ENCODE measurements at places on chromosomes 2 and 18.

DNA sequence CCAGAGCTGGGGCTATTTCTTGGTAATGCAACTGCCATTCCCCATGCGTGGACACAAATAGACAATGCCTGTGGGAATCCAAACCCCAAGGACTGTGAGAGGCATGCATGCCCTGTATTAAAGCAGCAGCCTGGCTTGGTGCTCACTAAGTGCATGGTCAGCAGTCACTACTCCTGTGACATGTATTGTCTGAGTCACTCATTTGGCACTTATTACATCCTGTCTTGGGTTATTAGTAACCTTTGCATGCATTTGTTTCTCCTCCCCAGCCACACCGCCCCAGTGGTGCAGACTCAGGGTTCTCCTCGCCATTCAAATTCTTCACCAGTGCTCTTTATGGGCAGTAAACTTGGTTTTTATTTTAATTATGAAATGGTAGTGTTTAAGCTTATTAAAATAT lies 30.2 kb downstream of the PRKCE start:
- DNase-seq = no peak

- no peak for DNase-seq
Observed at GRCh38 chr18:45712061-45712460, 11.9 kb upstream of the SLC14A1 start.

GRCh38 chr2:218925434-218925833 lies 34.0 kb upstream of the CDK5R2 start:
- DNase-seq = no peak

GRCh38 chr2:232526372-232526941 lies 497 bp downstream of the CHRND start:
- no peak for DNase-seq

GRCh38 chr18:34738175-34738894 lies 28.2 kb downstream of the DTNA start:
- DNase-seq = no peak

GRCh38 chr2:198004173-198004572 lies 199.8 kb downstream of the PLCL1 start:
- DNase-seq = no peak

- no peak for DNase-seq
Observed at GRCh38 chr2:84697895-84698294, 181.6 kb downstream of the DNAH6 start.

DNA sequence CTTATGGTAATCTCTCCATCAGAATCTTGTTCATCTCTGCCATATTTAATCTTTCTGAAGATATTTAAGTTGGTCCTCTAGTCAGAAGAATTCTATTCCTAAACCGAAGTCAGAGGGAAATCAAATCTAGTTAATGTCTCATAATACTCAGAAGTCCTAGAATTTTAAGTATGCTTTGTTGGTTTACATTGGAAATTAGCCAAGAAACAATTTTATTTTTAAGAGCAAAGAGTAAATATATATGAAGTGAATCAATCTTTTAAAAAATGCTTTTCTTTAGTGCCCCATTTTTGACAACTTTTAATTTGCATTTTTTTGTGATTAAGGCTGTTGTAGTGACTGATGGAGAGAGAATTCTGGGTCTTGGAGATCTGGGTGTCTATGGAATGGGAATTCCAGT lies 38.1 kb downstream of the ME2 start:
- no peak for DNase-seq

DNA sequence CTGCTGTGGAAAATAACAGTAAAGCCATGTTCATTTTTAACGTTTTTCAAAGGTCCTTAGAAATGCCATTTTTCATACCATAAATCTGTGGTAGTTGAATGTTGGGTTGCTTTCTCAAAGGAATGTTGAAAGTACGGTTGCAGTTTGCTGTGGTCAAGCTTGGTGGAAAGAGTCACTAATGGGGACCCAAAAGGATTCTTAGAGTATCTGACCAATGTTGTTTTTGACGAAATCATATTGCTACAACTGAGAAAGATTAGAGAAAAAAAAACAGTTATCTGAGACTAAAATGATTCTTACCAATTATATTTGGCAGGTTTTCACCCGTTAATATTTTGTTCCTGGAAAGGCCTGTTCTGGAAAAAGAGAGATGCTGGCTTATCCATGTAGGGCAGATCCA lies 439.5 kb upstream of the ETAA1 start:
- no peak for DNase-seq

DNA sequence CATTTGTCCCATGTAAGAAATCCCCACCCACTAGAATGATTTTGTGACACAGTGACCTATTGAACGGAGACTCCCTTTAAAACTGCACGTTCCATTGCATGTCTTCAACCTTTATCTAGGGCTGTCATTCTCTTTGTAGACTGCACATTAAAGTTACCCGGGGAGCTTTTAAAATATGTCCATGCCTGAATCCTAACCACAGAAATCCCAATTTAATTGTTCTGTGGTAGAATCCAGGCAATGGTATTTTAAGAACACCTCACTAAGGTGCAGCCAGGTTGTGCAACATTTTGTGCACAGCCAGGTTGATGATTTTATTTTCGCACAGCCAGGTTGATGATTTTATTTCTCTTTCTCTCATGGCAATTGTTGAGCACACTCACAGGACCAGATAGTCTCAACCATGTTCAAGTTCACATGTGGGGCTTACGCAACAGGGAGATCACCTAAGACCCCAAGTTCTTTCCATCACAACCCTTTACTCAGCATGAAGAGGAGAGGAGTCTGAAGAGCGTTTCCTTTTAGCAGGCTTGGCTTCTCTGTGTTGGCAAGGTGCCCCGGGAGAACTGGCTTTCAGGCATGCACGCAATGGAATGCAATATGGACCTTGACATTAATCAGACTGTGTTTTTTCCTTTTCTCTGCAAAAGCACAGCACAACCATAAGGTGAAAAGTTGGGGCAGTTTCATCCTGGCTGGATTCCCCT lies 467.3 kb upstream of the ETAA1 start:
- no peak for DNase-seq

- no peak for DNase-seq
Observed at GRCh38 chr18:75775121-75775520, 347.6 kb upstream of the SMIM21 start.

- DNase-seq = no peak
Observed at GRCh38 chr18:42264497-42264896, 309.5 kb downstream of the PIK3C3 start.

DNA sequence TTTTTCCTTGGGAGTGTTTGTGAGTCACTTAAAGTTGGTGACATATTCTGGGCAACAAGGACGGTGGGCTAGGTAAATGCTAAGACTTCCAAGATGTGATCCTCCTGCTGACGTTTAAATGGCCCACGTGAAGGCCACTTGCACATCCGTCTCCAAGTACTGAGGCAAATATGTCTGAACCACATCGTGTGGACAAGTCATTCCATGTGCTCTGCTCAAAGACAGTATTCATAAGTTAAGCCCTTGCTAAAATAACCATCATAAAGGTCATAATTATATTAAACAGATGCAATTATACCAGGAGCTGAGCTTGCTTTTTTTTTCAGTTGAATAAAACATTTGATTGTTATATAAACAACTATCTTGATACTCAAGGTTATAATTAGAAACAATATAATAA lies 44.8 kb downstream of the SPP2 start:
- peak; percentile 43 for DNase-seq

DNA sequence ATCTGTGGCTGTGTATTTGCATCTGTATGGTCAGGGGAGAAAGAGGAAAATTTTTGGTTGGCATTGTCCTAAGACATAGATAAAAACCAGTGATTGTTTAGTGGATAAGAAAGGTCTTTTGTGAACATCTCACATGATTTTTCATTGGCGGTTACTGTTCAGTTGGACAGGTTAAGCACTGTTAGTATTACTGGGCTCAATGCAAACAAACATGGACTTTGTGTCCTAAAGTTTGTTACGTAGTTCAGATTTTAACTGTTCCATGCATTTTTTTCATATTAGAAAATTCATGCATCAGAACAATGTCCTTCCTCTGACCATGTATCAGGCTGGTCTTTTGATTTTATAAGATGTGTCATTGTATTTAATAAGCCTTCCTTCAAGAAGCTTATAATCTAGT lies 368.0 kb downstream of the MEIS1 start:
- DNase-seq = no peak

DNA sequence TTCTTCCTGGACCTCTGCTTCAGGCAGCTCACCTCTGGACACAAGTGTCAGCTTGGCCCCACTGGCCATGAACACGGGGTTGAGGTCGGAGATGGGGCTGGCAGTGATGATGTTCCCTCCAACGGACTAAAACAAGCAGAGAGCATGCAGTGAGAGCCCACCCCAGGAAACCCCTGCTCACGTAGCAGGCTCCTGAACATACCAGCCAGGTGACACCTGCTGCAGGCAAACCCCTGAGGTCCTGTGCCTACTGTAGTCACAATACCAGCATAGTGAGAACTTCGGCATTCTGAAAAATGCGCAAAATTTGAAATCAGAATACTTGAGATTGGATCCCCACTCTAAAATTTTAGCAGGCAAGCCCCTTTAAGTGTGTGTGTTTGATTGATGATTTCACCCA lies 32.9 kb downstream of the XDH start:
- no peak for DNase-seq

DNA sequence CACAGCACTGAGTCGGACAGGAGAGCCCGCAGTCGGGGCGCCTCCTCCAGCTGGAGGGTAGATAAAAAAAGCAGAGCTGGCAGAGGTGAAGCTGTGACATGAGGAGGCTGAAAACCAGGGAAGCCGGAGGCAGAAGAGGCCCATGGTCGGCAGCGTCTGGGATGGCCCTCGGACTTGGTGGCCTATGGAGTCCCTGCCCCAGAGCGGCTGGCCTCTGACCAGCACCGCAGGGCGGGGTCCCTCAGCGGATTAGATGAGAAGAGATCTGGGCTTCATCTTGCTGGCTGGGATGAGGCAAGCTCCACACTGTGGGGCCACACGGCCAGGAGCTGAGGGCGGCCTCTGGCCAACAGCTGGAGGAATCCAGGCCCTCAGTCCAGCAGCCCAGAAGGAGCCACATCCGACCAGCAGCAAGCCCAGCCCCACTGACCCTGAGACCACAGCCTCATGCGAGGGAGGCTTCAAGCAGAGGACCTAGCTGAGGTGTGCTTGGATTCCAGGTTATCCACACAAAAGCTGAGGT lies 174.1 kb downstream of the EIPR1 start:
- DNase-seq = no peak

GRCh38 chr2:71858071-71858470 lies 289.6 kb downstream of the CYP26B1 start:
- DNase-seq = no peak

DNA sequence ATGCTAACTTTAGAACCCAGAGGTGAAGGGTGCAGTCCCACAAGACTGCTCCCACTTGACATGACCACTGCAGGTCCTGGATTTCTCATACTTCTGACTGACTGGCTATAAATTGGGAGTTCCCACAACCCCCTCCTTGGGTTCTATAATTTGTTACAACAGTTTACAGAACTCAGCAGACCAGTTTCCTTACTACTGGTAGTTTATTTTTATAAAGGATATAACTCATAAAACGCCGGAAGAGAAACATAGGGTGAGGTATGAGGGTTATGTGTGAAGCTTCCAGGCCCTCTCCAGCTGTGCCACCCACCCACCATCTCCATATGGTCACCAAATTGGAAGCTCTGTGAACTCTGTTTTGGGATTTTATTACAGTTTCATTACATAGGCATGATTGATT lies 839.6 kb downstream of the TSN start:
- DNase-seq = no peak

DNA sequence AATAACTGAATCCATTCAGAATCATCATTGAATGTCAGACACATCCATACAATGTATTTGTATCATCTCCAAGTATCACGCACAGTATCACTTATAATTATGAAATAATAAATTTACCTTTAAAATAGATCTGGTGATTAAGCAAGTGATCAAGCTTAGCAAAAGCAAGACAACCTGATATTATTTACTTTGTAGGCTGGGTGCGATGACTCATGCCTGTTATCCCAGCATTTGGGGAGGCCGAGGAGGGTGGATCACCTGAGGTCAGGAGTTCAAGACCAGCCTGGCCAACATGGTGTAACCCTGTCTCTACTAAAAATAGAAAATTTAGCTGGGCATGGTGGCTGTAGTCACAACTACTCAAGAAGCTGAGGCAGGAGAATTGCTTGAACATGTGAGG lies 421.0 kb upstream of the NETO1 start:
- no peak for DNase-seq

DNA sequence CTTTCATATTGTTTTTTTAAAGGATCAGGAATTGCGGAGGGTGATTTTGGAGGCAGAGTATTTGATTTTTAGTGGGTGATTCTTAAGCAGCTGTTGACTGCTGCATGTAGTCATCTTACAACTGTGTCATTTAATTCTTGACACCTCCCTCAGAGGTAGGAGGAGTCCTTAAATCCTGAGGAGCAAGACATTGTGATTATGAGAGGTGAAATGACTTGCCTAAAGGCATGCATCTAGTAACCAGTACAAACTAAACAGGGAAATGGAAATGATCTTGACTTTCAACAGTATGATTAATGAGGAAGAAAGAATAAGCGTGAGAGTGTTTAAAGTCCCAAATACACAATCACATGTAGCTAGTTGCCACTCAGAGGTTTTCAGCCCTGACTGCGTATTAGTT lies 440.7 kb downstream of the THSD7B start:
- no peak for DNase-seq

DNA sequence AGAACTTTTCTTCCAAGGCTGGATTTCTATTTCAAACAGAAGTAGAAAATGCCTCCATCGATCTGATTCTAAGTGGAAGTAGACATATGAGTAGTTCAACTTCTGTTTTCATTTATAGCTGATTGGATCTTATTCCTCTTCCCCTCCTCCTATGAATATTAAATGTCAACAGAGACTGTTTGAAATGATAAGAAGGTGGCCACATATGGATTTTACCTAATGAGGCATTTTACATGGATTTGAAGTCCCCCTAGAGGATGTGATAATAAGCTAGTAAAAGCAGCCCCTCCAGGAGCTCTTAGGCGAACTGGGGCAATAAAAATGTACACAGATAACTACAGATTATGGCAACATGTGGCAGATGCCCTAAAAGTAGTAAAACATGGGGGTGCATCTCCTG lies 71.0 kb downstream of the UPP2 start:
- DNase-seq = no peak

DNA sequence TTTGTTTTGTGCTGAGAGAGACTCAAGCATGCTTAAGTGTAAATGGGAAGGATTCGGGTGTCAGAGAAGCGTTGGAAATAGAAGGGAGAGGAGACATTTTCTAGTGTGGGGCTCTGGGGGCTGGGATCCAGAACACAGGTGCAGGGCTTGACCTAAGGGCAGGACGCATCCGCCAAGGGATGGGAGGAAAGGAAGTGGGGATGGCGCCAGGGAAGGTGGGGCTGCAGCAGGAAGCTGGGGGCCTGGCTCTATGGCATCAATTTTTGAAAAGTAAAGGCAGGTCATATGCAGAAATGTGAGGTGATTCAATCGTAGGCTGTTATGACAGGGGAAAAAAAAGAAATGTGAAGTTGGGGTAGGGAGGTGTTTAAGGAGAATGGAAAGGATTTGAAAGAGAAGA lies 143.2 kb upstream of the SERTAD2 start:
- no peak for DNase-seq

- no peak for DNase-seq
Observed at GRCh38 chr2:239824046-239824694, 201.0 kb downstream of the NDUFA10 start.

- no peak for DNase-seq
Observed at GRCh38 chr2:98892871-98893270, 43.2 kb downstream of the CRACDL start.
